ENCODE measurements at places on chromosomes 2 and 18. TPM values are rescaled to one million over a fixed set of nuclear protein-coding genes. Genes with fewer than 3 reads are reported as not detected.

The ARHGAP25 gene
- total RNA-seq, result 0.82 TPM

The ASTL gene
- total RNA-seq, result not detected

The SPC25 gene
- total RNA-seq, result 49.9 TPM

The FOXI3 gene
- 2.6 TPM for total RNA-seq

The TANK gene
- total RNA-seq, result 22.4 TPM

The UGT1A7 gene
- not detected for total RNA-seq

The MMADHC gene
- total RNA-seq, result 98.5 TPM

The GPR39 gene
- 11.4 TPM for total RNA-seq

The ABCB11 gene
- 0.04 TPM for total RNA-seq

DNA sequence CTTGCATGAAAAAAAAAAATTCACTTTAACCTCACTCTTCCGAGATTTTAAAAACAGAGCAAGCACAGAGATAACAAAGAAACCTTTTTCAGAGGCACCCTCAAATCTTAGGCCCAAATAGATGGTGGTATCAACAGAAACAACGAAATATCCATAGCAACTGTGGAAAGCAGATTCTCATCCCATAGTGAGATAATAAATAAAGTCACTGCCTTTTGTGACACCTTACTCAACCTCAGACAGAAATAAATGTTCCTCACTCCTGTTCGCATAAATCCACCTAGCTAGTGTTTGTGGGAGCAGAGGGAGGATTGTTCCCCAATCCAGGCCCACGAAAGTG, 60.9 kb upstream of the RTN4 start:
- no peak for DNase-seq
- H3K36me3 ChIP-seq, result no peaks in the 10 kb centered on the region
- H3K27ac ChIP-seq, result no peak overlapping the region

GRCh38 chr2:65456886-65457285, 24.5 kb upstream of the SPRED2 start:
- no peak for DNase-seq
- no peaks in the 10 kb centered on the region for H3K36me3 ChIP-seq
- no peak overlapping the region for H3K27ac ChIP-seq
- peaks cover 3% of the 10 kb centered on the region for H3K27me3 ChIP-seq

DNA sequence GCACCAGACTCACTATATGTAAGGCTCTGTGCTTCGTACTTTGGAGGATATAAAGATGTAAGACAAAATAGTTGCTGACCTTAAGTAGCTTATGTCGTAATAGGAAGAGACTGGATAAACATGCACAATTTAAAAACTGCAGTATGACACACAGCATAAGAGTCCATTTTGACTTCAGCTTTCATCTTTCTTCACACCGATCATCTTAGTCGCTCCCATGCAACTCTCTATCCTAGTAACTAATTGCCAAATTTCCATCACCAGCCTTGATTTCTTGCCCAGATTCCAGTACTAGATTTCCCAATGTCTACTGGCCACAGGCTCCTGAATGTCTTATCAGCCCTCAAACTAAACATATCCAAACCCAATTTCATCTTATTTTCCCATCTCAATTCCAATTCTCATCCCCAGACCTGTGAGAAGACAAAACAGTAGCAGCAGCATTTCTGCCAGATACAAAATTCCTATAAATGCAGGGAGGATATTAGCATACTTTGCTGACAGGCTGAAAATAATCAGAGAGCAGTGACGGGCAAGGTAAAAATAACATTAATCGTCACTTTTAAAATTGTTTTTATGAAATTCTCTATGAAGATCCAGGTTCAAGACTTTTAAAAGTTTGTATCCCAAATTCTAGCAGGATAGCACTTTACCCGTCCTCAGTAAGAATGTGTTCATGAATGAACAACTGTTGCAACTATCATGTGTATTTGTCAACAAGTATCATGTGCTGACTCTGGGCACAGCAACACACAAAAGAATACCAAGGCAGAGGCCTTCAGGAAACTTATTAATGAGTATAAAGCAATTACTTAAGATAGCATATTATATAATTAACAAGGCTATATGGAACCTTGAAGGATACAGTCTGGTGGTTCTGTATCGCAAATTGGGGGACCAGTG, 42.2 kb downstream of the KIDINS220 start:
- DNase-seq, result no peak
- peaks cover 71% of the 10 kb centered on the region for H3K36me3 ChIP-seq
- H3K4me1 ChIP-seq, result no peaks in the 10 kb centered on the region
- H3K27ac ChIP-seq, result no peak overlapping the region
